ENCODE measurements at places on chromosomes 1 and 21. TPM values are rescaled to one million over a fixed set of nuclear protein-coding genes. Genes with fewer than 3 reads are reported as not detected.

The CR1 gene
- total RNA-seq = not detected

DNA sequence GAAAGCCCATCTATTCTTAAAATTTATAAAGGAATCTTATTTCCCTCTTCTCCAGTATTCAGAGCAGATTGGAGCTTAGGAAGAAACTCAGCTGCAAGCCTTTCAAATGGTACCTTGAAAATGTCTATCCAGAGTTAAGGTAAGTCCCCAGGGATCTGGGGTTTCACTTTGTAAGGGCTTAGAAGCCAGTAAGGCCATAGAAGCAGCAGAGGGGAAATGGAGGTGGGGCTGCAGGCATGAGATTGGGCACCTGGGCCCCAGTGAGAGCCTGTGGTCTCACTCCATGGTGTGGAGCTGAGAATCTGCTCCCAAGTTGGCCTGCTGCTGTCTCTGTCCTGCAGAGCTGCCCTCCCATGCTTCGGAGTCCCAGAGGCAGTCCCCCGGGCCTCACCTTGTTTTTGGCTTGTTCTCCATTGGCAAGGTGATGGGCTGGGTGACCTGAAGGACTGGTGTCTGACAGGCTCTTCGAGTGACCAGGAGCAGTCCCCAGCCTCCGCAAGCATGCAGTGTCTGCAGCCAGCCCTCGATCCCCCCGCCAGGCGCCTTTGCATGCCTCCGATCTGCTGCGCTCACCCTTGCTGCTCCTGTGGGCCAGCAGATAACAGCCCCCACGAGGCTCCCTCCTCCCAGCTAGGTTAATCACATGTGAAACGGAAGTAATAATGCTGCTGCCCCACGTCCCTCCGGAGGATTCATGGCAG lies 163.1 kb downstream of the PGBD5 start:
- H3K27ac ChIP-seq = no peak overlapping the region
- H3K27me3 ChIP-seq = no peaks in the 10 kb centered on the region
- H3K4me1 ChIP-seq = no peaks in the 10 kb centered on the region

- no peak overlapping the region for H3K4me3 ChIP-seq
- H3K27ac ChIP-seq = no peak overlapping the region
- H3K4me1 ChIP-seq = peaks cover 13% of the 10 kb centered on the region
- no peak for DNase-seq
- H3K27me3 ChIP-seq = no peaks in the 10 kb centered on the region
Observed at GRCh38 chr1:155717041-155717440, 28.1 kb downstream of the DAP3 start.

The EDEM3 gene
- 25.3 TPM for total RNA-seq

The KIF21B gene
- total RNA-seq = 50.4 TPM

The AMY2B gene
- total RNA-seq = 3.2 TPM

- H3K4me3 ChIP-seq = no peak overlapping the region
- no peaks in the 10 kb centered on the region for H3K27me3 ChIP-seq
- DNase-seq = no peak
- H3K4me1 ChIP-seq = no peaks in the 10 kb centered on the region
- H3K36me3 ChIP-seq = no peaks in the 10 kb centered on the region
Observed at GRCh38 chr1:228979774-228980173, 244.5 kb downstream of the RHOU start.

The POLR3C gene
- total RNA-seq = 33.4 TPM

- H3K4me3 ChIP-seq = peak overlapping the region; percentile 90
- DNase-seq = no peak
- no peak overlapping the region for H3K27ac ChIP-seq
- H3K4me1 ChIP-seq = peaks cover 15% of the 10 kb centered on the region
Observed at GRCh38 chr21:32413697-32414578, 1.4 kb downstream of the EVA1C start.

DNA sequence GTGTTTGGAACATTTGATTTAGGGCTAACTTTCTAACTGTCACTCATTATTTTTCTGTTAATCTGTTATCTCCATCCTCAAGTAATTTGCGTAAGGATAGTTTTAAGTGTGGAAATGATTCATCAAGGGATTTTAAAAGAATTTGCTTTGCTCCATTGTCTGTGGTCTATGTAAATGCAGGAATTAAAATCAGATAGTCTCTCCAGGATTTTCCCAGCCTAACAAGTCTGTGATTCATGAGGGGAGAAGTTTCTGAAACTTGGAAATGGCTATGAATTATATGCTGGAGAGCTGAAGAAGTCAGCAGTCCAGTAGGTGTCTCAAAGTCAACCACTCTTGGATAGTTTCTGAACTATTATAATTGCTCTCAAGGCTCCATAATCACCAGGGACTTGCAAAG lies 264.5 kb downstream of the MRPL39 start:
- H3K36me3 ChIP-seq = no peaks in the 10 kb centered on the region
- no peak overlapping the region for H3K4me3 ChIP-seq
- DNase-seq = no peak
- no peak overlapping the region for H3K27ac ChIP-seq
- peaks cover 6% of the 10 kb centered on the region for H3K27me3 ChIP-seq

The SYT6 gene
- total RNA-seq = not detected

The PLXNA2 gene
- 0.37 TPM for total RNA-seq

The TDRD5 gene
- total RNA-seq = not detected

DNA sequence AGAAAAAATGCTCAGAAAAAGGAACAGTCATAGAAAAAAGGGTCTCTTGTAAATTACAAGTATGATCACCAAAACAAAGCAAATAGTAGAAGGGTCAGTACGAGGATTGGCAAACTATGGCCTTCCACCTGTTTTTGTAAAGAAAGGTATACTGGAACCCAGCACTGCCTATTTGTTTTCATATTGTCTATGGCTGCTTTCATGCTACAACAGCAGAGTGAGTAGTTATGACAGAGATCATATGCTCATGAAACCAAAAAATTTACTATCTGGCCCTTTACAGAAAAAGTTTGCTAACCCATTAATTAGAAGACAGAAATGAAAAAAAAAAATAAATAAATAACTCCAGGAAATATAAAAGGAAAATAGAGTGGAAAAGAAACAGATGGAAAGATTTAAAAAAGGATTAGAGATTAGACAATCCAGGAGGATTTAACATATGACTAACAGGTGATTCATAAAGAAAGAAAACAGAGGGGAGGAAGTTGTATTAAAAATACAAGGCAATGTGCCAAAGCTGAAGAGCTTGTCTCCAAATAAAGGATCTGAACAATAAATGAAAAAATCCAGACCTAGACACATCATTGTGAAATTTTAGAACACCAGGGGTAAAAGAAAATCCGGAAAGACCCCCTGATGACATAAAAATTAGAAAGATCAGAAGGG lies 108.5 kb upstream of the SERTAD4 start:
- no peak overlapping the region for H3K27ac ChIP-seq
- H3K4me3 ChIP-seq = no peak overlapping the region
- DNase-seq = no peak

The ZBTB7B gene
- 154 TPM for total RNA-seq

- no peaks in the 10 kb centered on the region for H3K36me3 ChIP-seq
- H3K4me3 ChIP-seq = no peak overlapping the region
- no peak overlapping the region for H3K27ac ChIP-seq
Observed at GRCh38 chr1:42150651-42151050, 2.6 kb upstream of the GUCA2B start.

- peak; percentile 43 for DNase-seq
- peaks cover 22% of the 10 kb centered on the region for H3K36me3 ChIP-seq
- H3K27ac ChIP-seq = peak overlapping the region; percentile 86
- H3K27me3 ChIP-seq = no peaks in the 10 kb centered on the region
- peak overlapping the region; percentile 89 for H3K4me3 ChIP-seq
Observed at GRCh38 chr1:197774466-197775281, 606 bp downstream of the DENND1B start.

GRCh38 chr1:78420181-78420580 lies 70.6 kb upstream of the PTGFR start:
- H3K27me3 ChIP-seq = no peaks in the 10 kb centered on the region
- H3K27ac ChIP-seq = no peak overlapping the region

The RCAN3 gene
- 33.8 TPM for total RNA-seq

DNA sequence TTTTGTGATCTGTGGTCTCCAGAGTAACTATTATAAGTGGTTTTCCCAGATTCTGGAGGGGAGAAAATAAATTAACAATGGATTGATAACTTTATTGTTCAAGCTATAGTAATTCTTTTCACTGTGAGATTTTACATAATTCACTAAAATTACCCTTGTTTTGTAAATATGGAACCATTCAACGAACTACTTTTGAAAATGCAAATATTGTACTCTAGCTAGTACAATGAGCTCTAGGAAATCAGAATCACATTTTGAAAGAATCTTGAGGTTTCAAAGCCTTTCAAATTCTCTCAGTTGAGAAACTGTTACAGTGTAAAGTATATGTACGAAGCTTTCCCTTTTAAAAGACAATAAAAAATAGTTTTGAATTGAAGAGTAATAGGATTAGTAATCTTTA lies 119.9 kb downstream of the HS2ST1 start:
- peaks cover 3% of the 10 kb centered on the region for H3K36me3 ChIP-seq
- no peaks in the 10 kb centered on the region for H3K27me3 ChIP-seq
- peaks cover 8% of the 10 kb centered on the region for H3K4me1 ChIP-seq

DNA sequence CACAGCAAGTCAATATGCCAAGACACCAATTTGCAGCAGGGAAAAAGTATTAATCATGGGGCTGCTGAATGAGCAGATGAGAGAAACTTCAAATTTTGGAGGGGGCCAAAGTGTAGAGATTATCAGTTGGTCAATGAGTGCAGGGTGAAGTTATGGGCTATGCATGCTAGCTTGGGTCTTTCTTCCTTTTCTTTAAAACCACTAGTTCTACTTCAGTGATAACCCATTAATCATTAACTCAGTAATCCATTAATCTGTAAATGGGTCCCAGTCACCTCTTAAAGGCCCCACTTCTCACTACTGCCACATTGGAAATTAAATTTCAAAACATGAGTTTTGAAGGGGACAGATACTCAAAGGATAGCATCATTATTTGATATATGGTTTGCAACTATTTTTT lies 688.6 kb upstream of the ADGRL4 start:
- H3K36me3 ChIP-seq = no peaks in the 10 kb centered on the region
- no peak overlapping the region for H3K4me3 ChIP-seq
- no peak for DNase-seq

The FBLIM1 gene
- total RNA-seq = not detected

The DOCK7 gene
- total RNA-seq = 21.2 TPM

DNA sequence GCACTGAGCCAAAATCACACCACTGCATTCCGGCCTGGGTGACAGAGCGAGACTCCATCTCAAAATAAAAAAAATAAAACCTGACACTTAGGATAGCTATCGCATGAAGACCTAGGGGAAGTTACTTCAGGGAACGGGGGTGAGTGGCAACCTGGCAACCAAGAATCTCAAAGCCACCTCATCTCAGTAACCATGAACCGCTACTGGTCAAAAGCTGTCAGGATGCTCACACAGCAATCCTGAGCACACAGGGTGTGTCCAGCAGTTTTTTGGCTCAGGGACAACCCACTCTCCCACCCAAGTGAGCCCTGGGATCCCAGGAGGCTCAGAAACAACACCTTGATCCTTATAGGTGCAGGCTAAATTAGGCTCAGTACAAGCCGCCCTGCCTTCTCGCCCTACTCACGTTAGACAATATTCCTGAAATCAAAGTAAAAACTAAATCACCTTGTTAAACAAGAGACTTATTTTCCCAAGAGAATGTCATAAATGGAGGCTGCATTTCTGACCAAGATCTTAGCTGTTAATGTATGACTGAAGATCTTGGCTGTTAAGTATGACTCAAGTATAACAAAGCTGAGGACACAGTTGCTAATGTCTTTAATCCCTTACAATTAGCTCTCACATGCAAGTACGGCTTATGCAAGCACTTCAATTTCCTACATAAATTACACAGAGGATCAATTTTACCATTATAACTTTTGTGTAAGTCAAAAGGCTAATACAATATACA lies 48.3 kb upstream of the NADK start:
- peaks cover 41% of the 10 kb centered on the region for H3K36me3 ChIP-seq
- no peaks in the 10 kb centered on the region for H3K27me3 ChIP-seq
- peak overlapping the region; percentile 52 for H3K27ac ChIP-seq

DNA sequence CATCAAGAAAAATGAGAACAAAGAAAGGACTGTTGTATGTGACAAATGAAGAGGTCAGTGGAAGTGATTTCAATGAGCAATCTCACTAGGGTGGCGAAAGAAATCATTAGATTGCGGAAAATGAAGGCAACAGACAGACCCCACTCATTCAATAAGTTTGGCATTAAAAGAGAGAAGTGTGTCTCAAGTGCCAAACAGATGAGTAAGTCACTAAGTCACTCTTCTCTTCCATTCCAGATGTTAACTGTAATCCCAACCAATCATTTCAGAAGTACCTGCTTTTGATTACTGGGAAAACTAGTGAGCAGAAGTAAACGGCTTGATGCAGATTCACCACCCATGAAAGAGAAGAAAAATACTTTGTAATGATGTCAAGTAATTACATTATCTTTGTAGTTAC lies 144.3 kb upstream of the PRMT6 start:
- H3K27ac ChIP-seq = no peak overlapping the region
- no peaks in the 10 kb centered on the region for H3K27me3 ChIP-seq
- DNase-seq = no peak
- H3K4me1 ChIP-seq = no peaks in the 10 kb centered on the region
- no peak overlapping the region for H3K4me3 ChIP-seq

The TFF3 gene
- total RNA-seq = not detected

GRCh38 chr1:182086136-182086535 lies 24.6 kb upstream of the ZNF648 start:
- H3K4me3 ChIP-seq = no peak overlapping the region
- peaks cover 44% of the 10 kb centered on the region for H3K4me1 ChIP-seq
- no peaks in the 10 kb centered on the region for H3K27me3 ChIP-seq
- H3K36me3 ChIP-seq = no peaks in the 10 kb centered on the region
- H3K27ac ChIP-seq = no peak overlapping the region
- DNase-seq = no peak

The NBPF1 gene
- total RNA-seq = 6.1 TPM

The B3GALT5 gene
- total RNA-seq = not detected

DNA sequence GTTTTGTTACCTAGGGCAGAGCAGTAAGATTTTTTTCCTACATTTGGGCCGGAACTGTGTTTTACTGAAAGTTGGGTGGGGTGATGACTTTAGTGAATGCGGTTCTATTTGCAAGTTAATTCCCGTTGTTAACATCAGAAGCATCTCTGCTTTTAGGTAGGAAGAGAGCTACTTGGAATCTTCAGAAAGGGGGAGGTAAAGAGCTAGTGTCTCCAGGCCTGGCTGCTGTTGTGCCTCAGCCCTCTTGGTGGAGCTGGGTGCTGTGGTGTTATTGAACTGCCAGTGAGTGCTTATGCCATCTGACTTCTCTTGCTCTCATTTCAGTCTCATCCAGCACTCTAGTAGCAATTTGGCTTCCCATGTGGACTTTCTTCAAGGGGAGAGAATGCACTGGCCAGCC lies 3.4 kb downstream of the KDM4A start:
- peak overlapping the region; percentile 40 for H3K27ac ChIP-seq
- peaks cover 29% of the 10 kb centered on the region for H3K4me1 ChIP-seq
- DNase-seq = no peak
- H3K27me3 ChIP-seq = no peaks in the 10 kb centered on the region
- H3K4me3 ChIP-seq = no peak overlapping the region

The OLFML3 gene
- total RNA-seq = 0.11 TPM

DNA sequence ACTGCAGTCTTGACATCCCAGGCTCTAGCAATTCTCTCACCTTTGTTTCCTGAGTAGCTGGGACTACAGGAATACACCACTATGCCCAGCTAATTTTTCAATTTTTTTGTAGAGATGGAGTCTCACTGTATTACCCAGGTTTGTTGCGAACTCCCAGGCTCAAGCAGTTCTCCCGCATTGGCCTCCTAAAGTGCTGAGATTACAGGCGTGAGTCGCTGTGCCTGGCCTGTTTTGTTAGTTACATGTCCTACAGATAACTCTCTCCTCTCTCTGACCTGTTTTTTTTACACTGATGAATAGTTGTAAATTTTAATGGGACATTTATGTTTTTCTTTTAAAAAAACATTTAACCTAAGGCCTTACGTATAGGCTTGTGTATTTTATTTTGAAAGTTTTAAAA lies 19.8 kb downstream of the PTBP2 start:
- peaks cover 13% of the 10 kb centered on the region for H3K4me1 ChIP-seq
- H3K27ac ChIP-seq = no peak overlapping the region
- DNase-seq = no peak
